ENCODE measurements at places on chromosomes 16 and 17.

DNA sequence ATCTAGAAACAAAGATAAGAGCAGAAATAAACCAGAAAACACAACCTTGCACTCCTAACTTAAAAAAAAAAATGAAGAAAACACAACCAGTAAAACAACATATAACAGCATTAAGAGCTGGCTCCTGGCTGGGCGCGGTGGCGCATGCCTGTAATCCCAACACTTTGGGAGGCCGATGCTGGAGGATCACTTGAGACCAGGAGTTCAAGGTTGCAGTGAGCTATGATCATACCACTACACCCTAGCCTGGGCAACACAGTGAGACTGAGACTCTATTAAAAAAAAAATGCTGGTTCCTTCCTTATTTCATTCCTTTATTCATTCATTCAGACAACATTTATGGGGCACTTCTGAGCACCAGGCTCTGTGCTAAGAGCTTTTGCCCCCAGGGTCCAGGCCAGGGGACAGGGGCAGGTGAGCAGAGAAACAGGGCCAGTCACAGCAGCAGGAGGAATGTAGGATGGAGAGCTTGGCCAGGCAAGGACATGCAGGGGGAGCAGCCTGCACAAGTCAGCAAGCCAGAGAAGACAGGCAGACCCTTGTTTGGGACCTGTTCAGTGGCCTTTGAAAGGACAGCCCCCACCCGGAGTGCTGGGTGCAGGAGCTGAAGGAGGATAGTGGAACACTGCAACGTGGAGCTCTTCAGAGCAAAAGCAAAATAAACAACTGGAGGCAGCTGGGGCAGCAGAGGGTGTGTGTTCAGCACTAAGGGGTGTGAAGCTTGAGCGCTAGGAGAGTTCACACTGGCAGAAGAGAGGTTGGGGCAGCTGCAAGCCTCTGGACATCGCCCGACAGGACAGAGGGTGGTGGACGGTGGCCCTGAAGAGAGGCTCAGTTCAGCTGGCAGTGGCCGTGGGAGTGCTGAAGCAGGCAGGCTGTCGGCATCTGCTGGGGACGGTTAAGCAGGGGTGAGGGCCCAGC lies 2.6 kb downstream of the STH start:
- DNase-seq: no peak

GRCh38 chr16:56478281-56479049 lies 27.1 kb downstream of the OGFOD1 start:
- DNase-seq: no peak

- peak; percentile 85 for DNase-seq
These were observed 8.8 kb upstream of the MLKL start for GRCh38 chr16:74709441-74709877.

- DNase-seq: peak; percentile 41
These were observed 19.0 kb downstream of the HEATR9 start for GRCh38 chr17:35849469-35850348.

GRCh38 chr16:49488740-49489525 lies 115.3 kb downstream of the C16orf78 start:
- no peak for DNase-seq

DNA sequence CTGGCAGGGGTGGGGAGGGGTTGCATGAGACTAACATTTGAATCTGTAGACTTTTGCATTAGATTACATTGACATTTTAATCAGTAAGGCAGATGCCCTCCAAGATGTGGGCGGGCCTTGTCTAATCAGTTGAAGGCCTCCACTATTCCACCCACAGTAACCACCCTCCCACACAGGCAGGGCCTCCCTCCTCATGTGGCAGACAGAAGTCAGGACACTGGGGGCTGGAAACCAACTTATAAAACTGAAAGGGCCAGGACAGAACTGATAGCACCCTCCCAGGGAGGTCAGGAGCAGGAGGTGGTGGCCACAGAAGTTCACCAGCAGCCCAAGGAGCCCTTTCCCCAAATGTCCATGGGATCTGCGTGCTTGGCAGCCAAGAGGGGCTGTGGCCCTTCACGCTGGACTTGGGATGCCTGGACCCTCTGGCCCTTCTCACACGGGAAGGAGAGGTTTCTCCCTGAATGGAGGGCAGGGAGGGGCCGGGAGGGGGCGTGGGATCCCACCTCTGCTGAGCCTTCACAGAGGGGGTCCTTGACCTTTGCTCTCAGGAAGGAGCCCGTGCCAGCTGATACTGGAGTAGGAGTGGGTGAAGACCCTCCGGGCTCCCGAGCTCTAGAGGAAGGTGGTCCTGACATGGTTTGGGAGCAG lies 4.6 kb downstream of the PYCR1 start:
- no peak for DNase-seq

DNA sequence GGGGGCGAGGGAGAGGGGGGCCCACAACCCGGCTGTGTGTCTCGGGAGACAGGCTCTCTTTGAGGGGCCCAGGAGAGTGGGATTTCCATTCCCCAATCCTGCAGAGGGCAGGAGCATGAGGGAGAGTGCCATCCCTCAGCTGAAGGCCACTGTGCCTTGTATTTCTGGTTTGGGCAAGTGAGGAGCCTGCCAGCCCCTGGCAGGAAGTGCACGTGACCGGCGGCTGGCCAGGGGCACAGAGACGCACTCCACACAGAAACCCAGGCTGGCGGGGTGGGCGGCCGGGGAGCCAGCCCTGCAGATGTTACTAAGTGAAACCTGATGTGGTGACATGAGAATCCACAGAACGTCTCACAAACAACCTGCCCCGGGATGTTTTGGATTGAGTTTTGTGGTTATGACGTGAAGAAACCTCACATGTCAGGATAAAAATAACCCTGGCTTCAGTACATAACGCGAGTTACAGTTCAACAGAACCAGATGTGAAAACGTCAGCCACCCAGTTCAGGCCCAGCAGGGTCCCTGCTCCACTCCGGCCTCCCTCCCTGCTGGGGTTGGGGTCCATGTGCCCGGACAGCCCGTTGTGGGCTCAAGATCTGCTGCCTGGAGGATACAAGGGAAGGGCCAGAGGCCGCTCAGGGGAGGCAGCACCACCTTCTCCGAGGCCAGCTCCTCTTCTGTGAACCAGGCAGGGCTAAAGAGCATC lies 51.7 kb upstream of the MTSS2 start:
- no peak for DNase-seq

- no peak for DNase-seq
These were observed 31.1 kb downstream of the BAIAP2 start for GRCh38 chr17:81066072-81066471.

- DNase-seq: no peak
These were observed 45.4 kb downstream of the WSB1 start for GRCh38 chr17:27339198-27339835.

- DNase-seq: no peak
These were observed 23.1 kb upstream of the CDC6 start for GRCh38 chr17:40264458-40265185.

GRCh38 chr17:6082335-6082734 lies 12.2 kb downstream of the WSCD1 start:
- no peak for DNase-seq

DNA sequence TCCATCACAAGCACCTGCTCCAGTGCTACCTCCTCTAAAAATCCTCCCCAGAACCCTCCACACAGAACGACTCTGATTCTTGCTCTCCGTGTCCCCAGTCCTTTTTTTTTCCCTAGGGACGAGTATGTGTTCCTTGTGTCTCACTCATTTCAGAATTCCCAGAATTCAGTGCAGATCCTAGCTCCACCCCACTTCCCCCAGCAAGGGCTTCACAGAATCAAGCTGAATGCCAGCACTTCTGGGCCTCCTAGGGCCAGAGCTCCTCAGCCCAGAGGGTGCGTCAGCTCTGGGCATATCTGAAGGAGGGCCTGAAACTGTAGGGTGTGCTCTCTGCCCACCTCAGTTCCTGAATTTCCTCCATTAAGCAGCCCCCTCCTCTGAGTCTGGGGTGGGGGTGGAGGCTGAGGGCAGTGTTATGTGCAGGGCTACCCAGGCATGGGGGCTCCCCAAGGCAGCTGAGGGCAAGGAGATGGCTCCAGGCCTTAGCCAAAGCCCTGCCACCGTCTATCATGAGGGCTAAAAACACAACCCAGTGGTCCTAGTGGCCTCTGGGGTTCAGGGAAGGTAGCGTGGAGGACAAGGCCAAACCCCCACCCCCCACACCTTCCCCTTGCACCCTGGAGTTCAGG lies 6.5 kb downstream of the UNC119 start:
- DNase-seq: no peak

- DNase-seq: no peak
These were observed 35.1 kb downstream of the ZFPM1 start for GRCh38 chr16:88487920-88488851.

DNA sequence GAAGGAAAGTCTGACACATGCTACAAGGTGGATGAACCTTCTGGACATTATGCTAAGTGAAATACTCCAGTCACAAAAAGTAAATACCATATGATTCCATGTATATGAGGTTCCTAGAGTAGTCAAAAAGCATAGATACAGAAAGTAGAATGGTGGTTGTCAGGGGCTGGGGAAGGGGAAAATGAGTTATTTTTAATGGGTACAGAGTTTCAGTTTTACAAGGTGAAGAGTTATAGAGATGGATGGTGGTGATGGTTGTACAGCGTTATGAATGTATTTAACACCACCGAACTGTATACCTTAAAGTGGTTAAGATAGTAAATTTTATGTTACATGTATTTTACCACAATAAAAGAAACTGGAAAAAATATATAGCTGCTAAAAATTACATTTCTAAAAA lies 17.9 kb downstream of the RAD51D start:
- DNase-seq: no peak

DNA sequence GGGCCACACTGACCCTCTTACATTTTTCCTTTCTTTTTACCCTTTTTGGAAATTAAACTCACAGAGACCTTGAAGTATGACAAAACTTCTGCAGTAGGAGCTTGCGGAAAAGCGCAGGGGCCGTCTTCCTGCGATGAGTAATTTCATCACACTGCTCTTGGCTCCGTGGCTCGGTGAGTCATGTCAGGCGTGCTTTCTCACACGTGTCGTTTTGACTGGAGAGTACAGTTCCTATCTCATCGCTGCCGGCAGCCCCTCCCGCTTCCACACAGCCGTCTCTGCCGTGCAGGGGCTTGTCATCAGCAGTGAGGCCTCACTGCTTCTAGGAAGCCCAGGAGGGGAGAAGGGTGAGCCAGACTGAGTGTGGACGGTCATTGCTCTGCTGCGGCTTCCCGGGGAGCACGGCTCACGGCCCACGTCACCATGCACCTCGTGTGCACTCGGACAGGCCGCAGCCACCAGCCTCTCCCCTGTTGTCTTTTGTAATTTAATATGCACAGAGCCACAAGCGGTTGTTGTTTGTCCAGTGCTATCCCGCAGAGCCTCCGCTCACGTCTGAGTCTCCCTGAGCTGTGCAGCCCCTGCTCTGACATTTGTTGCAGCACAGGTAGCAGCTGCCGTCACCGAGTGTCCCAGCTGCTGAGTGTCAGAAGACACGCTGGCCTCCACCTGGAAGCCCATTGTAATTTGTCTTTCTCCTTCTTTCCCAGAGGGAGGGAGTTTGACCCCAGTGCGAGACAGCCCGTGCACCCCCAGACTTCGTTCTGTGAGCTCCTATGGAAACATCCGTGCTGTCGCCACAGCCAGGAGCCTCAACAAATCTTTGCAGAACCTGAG lies 99.4 kb upstream of the CHMP6 start:
- no peak for DNase-seq

DNA sequence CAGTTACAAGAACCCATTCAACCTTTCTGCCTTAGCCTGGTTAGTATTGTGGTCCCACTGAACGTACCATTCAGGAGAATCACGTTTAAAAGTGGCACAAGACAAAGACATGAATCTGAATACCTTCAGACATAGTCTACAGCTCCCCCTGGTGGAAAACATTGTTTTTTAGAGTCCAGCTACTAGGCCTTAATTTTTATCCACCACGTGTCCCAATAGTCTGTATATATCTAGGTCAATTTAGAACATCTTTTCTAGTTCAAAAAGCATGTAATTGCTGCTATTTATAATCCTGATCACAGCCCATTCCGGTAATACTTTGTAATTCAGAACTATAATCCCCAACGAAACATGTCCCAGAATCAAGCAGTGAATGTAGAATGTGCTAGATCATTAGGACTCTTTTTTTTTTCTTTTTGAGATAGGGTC lies 13.7 kb upstream of the GUCY2D start:
- DNase-seq: peak; percentile 60

DNA sequence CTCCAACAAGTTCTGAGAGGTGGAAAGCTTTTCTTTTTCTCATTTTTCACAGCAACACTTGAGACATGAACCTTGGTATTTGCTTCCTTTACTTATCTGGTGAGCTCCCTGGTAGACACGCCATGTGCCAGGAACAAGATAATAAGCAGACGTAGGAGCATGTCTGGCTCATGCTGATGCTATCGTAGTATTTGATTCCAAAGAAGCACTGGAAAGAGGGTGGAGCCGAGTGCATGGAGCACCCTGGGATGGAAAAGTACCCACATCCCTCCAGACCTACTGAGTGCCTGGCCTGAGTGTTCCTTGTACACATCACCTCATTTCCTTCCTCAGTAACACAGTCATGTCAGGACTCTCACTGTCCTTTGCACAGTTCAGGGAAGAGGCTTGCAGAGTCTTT lies 231.0 kb downstream of the CBLN1 start:
- DNase-seq: no peak

DNA sequence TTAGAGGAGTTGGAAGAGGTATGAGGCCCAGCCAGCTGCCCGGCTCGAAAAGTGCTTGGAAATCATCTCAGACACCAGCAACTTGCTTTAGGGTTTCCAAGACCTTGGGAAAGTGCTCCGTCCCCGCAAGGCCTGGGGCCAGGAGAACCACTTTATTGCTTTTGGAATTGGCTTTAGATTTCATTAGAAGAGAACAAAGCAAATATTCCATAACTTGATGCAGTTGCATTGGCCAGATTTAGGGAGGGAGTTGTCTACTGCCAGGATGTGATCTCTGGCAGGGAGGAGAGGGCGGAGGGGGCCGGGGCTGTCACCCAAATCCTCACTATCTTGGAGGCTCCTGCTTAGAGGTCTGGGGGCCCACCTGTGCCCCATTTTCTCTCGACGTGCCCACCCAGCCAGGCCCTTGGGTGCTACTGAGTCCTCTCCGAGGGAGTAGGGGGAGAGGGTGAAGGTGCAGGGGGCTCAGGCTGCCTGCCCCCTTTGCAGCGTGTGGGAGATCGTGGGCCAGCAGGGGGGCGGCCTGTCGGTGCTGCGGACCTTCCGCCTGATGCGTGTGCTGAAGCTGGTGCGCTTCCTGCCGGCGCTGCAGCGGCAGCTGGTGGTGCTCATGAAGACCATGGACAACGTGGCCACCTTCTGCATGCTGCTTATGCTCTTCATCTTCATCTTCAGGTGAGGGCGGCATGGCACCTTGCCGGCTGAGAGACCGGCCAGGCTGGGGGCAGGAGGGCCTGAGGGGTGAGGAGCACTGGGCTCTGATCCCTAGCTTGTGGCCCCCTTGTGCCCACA lies 30.6 kb downstream of the CACNA1G start:
- no peak for DNase-seq

- no peak for DNase-seq
These were observed 187.0 kb downstream of the CCDC182 start for GRCh38 chr17:57557834-57558681.

DNA sequence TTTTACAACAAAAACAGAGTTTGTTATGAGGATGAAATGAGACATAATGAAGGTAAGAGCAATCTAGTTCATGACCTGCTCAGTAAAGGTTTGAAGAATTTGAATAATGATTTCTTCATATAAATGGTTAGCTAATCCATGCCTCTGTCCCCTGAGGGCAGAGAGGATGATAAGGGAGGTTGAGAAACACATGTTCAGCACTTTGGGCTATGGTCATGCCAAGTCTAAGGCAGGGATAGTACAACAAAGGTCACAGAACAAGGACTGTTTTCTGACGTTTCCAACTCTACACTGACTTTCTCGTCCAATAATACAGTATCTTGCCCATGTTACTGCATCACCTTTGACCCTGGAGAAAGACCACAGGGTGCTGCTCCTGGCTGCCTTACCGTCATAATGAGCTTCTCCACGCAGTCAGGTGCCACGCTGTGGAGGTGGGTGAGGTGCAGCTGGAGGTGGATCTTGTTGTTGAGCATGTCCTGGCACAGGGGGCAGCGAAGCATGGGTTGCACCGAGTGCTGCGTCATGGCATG lies 236.7 kb downstream of the ZFHX3 start:
- DNase-seq: no peak

All from neural crest cell (in vitro differentiated cells).